ENCODE measurements at places on chromosomes 16 and 17.

DNA sequence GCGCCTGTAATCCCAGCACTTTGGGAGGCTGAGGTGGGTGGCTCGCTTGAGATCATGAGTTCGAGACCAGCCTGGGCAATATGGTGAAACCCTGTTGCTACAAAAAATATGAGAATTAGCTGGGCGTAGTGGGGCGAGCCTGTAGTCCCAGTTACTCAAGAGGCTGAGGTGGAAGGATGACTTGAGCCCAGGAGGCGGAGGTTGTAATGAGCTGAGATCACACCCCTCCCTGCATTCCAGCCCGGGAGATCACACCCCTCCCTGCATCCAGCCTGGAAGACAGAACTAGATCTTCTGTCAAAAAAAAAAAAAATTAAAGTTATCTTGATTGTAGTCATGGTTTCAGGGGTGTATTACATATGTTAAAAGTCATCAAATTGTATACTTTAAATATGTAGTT lies 26.8 kb upstream of the GLG1 start:
- no peak for DNase-seq

- DNase-seq = no peak
Observed at GRCh38 chr16:84484579-84485254, 19.7 kb downstream of the MEAK7 start.

GRCh38 chr17:70533427-70533826 lies 364.1 kb downstream of the KCNJ2 start:
- no peak for DNase-seq

DNA sequence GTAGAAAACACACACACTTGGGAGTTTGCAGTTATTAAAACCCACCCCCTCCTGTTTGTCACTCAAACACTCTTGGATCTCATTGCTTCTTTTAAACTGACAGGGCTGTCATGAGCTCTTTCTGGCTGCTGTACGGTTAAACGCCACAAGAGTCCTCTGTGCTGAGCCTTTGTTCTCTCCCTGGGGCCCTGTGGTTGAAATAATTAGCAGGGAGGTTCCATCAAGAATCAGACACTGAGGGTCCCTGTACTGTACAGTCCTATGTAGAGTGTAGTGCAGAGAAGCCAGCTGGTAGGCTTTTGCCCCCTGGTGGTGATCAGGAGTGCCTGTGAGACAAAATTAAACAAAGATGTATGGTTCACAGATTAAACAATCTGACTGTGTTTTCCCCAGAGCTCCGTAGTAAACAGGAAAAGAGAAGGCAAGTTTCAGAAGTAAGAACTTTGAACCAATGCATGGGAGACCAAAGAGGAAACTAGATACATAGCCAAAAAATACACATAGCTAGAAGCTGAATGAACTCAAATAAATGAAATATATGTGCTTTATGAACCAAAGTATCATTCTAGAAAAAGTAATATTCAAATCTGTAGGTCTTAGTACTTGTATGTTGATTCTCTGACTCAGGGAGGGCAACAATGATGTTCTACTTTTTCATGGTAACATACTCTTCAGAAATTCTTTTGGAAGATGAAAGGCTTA lies 1.4 kb upstream of the SSH2 start:
- DNase-seq = peak; percentile 35

DNA sequence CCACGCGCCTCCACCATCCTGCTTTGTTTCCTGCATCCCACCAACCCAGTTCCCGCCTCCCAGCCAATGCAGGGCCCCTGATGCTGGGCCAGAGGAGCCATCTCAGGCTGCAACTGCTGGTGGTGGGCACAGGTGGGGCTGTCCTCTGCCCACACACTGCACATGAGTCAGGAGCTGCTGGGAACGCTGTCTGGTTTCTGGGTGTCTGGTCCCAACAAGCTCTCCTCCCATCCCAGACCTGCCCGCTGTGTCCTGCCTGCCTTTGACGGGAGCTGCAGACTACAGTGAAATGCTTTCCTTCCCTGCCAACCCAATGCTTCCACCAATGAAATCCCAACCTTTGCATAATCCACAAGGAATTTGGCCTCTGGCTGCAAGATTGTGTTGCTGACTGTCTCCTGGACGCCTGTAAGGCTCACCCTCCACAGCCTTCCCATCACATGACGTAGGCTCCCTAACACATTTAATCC lies 98.9 kb downstream of the N4BP1 start:
- no peak for DNase-seq

DNA sequence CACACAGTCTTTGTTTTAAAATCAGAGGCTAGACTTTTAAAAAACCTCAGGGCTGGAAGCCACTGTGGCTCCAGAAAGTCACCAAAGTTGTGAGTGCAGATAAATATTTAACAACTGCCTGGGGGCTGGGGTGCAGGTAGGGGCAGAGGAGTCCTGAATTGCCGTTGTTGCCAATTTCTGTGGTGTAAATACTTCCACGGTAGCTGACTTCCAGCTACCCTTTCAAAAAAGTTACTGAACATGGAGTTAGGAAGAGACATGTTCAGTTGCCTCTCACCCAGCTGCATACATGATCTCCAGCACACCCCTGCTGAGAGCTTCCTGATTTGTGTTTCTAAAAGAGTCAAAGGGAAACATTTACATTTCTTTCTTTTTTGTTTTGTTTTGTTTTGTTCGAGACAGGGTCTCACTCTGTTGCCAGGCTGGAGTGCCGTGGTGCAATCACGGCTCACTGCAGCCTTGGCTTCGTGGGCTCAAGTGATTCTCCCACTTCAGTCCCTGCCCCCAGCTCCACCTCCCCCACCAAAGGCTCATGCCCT lies 58.7 kb downstream of the PLXDC1 start:
- DNase-seq = no peak

DNA sequence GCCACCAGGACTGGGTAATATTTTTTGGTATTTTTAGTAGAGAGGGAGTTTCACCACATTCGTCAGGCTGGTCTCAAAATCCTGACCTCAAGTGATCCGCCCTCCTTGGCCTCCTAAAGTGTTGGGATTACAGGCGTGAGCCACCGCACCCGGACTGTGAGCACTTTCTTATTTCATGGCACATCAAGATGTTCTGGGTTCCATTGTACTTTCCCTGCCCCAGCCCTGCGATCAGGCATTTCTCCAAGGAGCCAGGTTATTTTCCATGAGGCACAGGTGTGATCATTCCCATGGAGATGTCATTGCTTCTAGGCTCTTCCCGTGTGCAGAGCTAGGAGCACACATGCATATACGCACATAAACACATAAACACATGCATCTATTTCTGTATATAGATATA lies 2.6 kb upstream of the ANKRD40CL start:
- DNase-seq = no peak

- no peak for DNase-seq
Observed at GRCh38 chr17:55057184-55057583, 88.6 kb downstream of the STXBP4 start.

GRCh38 chr17:77233635-77234334 lies 93.0 kb downstream of the SEC14L1 start:
- no peak for DNase-seq

- DNase-seq = no peak
Observed at GRCh38 chr16:17836868-17837602, 366.3 kb upstream of the XYLT1 start.

- no peak for DNase-seq
Observed at GRCh38 chr16:49340466-49340865, 33.1 kb upstream of the C16orf78 start.

DNA sequence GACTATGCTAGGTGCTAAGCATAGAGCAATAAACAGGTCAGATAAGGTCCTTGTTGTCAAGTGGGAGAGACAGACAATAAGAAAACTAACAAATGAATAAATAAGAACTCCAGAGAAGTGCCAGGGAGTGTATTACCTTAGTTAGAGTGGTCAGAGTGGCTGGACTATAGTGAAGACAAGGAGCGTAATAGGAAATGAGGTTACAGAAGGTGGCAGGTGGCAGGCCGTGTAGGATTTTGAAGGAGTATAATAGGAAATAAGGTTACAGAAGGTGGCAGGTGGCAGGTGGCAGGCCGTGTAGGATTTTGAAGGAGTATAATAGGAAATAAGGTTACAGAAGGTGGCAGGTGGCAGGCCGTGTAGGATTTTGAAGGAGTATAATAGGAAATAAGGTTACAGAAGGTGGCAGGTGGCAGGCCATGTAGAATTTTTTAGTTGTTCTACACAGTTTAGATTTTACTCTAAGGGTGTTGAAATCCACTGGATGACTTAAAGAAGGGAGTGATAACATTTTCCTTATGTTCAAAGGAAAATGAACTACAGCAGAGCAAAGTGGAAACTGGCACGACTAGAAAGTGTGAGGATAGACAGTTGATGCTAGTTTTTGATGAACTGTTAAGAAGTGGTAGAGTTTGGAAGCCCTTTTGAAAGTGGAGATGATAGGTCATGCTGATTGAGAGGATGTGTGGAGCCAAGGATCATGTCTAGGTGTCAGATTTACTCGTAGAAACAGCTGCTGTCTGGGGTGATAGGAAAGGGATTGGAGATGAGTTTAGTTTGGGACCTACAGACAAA lies 3.6 kb upstream of the KRTAP3-1 start:
- no peak for DNase-seq

- DNase-seq = no peak
Observed at GRCh38 chr16:55832425-55832772, 497 bp downstream of the CES1 start.

DNA sequence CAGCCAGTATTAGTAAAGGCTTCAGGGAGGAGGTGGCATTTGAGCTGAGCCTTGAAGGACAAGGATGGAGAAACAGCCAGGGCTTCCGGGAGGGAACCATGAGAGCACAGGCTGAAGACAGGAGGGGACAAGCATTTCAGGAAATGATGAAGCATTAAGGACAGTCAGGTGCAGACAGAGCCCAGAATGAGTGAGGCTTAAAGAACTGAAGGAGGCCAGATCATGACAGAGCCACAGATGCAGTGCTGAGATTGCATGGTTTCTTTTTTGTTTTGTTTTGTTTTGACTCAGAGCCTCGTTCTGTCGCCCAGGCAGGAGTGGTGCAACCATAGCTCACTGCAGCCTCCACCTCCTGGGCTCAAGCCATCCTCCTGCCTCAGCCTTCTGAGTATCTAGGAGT lies 211.5 kb downstream of the SOX9 start:
- DNase-seq = no peak

- no peak for DNase-seq
Observed at GRCh38 chr16:1492082-1492922, 858 bp upstream of the TELO2 start.

- DNase-seq = no peak
Observed at GRCh38 chr17:57968456-57968855, 13.2 kb upstream of the CUEDC1 start.

DNA sequence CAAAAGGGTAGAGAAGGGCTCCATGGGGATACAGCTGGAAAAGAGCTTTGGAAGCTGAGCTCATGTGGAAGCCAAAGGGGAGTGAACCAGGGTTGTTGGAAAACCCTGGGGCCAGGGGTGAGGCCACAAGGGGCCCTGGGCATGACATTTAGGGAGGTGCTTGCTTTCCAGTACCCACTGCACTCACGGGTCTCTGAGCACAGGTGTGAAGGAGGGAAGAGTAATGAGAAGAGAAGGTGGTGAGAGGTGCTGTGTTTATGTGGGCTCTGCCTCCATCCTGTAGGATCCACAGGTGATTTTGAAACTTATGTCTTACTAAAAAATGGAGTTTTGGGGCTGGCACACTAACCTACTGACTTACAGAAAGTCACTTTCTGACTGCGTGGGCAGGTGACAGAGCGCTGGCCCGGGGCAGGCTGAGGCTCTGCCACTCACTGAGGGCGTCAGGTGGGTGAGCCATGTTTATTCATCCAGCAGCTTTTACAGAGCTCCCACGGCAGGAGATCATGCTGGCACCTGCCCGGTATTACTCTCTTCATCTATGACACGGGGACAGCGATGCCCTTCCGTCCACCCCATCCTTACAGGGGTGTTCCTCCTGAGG lies 18.9 kb downstream of the KSR1 start:
- no peak for DNase-seq

DNA sequence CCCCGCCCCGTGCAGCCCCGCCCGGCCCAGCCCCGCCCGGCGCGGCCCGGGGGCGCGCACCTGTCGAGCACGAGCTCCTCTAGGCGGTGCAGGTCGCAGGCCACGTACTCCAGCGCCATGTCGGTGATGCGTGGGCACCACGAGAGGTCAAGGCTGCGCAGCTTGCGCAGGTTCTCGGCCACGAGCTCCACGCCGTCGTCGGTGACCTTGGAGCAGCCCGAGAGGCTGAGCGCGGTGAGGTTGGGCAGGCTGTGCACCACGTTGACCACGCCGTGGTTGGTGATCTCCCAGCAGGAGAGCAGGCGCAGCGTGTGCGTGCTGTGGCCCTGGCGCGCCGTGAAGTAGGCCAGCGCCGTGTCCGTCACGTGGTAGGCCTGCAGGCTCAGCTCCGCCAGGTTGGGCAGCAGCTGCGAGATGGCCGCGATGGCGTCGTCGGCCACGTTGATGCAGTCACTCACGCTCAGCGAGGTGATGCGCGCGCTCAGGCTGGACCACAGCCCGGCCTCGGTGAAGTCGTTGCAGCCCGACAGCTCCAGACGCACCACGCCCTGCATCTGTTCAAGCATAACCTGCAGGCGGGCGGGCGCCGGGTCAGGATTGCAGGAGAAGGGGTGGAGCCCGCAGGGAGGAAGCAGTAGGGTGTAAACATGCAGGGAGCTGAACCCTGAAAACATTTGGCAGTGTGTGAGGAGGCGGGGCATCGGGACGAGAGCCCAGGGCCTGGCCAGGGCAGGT lies 5.3 kb upstream of the WDR24 start:
- DNase-seq = peak; percentile 49

DNA sequence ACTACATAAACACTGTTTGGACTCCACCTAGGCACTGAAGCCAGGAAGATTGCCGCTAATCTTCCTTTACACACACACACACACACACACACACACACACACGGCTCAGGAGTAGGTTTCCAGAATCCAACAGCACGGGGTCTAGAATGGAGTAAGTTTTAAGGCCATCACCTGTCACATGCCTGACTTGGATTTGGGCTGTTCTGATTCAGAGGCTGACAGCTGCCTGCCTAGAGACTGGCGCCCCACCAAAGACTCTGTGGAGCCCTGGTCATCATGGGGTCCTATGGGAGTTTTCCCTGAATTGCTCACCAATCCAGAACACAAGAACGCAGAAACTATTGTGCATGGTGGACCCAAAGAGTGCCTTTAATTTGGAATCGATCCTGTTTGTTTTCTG lies 10.9 kb downstream of the CDRT4 start:
- DNase-seq = no peak

DNA sequence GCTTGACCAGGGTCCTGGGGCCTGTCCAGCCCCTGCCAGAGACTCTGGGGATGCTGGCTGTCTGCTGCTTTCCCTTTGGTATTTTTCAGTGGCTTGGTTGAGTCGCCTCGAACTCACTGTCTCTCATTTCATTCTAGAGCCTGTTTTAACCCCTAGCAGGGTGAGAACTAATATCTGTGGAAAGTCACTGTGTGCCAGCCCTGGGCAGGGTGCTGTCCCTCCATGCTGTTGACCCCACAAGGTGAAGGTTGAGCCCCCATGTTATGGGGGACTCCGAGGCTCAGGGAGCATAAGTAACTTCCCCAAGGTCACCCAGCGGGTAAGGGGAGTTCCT lies 33.0 kb downstream of the DCAKD start:
- no peak for DNase-seq

Data from stimulated activated CD8-positive, alpha-beta memory T cell treated with anti-CD3 and anti-CD28 coated beads, Interleukin-15, amount 100 ng/mL, for 4 hours (primary cell).